ENCODE measurements at places on chromosomes 2 and 18.

DNA sequence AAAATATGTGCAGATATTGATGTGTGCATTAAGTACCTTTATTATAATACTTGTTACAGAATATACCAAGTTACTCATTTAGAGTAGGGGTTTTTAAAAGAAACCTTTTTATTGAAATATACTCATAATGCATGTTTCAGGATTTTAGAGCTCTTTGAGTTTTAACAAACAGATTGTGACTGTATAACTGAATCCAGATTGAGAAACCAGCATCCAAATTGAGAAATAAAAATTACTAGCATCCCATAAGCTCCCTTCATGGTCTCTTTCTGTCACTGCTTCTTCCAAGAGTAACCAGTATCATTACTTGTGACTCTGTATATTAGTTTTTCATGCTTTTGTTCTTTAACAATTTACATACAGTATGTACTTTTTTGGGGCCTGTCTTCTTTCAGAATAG lies 156.9 kb downstream of the UBR3 start:
- DNase-seq: no peak

- peak; percentile 92 for DNase-seq
These were observed 44.8 kb downstream of the ARL4C start for GRCh38 chr2:234451852-234452625.

- no peak for DNase-seq
These were observed 134.3 kb upstream of the PIEZO2 start for GRCh38 chr18:11283479-11284161.

- DNase-seq: no peak
These were observed 190.1 kb downstream of the PDE11A start for GRCh38 chr2:177882501-177882900.

DNA sequence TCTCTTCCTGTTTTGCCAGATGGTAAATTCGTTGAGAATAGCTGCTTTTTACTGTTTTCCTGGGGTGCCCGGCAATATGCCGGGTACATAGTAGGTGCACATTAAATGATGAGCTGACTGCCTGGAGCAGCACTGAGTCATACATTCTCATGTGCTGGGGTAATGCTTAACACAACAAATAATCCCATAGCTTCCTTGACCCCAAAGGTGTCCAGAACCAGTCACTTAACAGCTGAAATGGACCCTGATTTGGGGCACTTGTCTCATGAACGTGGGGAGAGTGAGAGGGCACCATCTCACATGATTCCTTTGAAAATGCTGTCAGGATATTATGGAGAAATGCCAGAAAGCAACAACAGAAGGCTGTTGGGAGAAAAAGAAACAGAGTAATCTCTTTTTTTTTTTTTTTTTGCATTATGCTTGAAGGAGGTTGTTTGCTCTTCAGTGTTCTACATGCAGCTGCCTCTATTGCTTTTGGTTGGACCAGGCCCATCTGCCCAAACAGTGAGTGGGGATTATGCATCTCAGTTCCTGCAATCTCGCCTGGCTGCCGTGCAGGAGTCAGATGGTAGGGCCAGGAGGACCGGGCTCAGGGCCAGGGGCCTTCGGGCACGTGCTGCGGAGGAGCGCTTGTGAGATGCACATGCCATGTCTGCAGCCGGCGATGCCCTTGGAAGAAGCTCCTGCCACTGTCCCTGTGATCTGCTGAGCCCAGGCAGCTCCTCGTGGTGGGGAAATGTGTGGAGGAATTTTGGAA lies 162.1 kb downstream of the SH3RF3 start:
- peak; percentile 10 for DNase-seq

- DNase-seq: peak; percentile 87
These were observed 114.8 kb downstream of the PLB1 start for GRCh38 chr2:28610583-28611201.

GRCh38 chr2:21467910-21468309 lies 344.1 kb downstream of the TDRD15 start:
- DNase-seq: no peak

DNA sequence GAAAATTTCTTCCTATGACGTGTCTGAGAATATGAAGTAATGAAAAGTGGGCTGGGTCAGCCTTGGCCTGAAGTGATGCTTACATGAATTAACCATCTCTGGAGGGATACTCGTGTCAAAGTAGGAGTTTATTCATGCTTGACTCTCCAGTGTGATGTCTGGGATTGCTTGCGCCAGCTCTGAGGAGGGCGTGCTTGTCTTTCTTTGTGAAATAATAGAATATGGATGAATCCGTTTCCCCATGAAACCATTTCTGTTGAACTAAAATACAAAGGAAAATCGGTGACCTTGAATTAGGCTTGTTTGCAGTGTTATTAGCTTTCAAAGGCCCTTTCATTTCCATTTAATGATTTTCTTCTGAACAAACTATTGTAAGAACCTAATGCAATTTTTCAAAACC lies 77.9 kb downstream of the EML6 start:
- no peak for DNase-seq

DNA sequence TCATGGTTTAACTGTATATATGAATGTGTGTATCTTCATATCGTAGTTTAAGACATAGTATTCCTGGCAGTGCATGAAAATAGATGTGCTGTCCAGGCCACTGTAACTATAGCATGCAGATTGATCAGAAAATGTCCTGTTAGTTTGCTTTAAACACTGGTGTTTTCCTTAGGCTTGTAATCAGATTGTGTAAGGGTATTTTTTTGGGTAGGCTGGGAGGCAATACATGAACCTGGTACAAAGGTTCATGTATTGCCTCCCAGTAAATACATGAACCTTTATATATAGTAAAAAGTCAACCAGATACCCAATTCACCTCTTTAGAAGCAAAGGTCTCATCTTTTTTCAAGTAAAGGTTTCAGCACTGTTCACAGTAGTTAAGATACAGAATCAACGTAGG lies 1.6 kb downstream of the COQ10B start:
- no peak for DNase-seq

GRCh38 chr18:11500153-11501122 lies 109.0 kb upstream of the SLC35G4 start:
- DNase-seq: peak; percentile 95

- peak; percentile 92 for DNase-seq
These were observed 2.3 kb downstream of the MYO1B start for GRCh38 chr2:191247381-191248057.

- no peak for DNase-seq
These were observed 39.0 kb upstream of the SNED1 start for GRCh38 chr2:240959214-240959940.

DNA sequence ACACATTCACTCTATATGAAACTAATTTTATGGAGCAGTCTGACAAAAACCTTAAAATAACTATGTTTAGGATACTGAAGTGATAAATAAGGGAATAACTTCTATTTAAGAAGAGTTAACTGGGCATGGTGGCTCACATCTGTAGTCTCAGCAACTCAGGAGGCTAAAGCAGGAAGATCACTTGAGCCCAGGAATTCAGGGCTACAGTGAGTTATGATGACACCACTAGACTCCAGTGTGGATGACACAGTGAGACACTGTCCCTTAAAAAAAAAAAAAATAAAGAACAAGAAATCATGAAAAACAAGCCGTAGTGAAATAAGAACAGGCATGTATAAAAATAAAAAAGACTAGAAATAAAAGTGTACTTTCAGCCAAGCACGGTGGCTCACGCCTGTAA lies 82.0 kb downstream of the THADA start:
- DNase-seq: no peak

DNA sequence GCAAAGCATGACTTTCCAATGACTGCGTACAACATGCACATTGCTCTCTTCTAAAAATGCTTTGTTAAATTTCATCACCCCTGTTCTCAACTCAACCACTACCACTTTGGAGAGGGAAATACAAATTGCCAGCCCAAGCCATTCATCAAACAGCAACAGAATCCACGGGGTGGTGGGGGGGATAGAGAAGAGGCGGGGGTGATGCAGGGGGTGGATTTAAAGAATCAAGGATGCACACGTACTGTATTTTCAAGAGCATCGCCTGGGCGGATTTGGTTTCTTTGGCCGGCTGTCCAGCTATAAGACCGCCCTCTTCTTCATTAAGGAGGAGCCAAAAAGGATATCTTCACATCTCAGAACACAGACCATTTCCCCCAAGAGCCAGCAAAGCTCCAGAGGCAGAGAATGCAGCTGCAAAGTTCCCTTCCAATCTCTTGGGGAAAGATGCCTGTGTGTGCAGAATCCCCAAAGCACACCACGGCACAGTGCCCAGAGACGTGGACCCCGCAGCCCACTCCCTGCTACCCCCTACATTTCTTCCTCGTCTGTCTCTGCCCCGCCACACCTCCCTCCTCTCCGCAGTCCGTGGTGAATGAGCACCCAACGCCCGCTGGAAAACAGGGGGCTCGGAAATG lies 977 bp downstream of the SLC8A1 start:
- DNase-seq: peak; percentile 88

DNA sequence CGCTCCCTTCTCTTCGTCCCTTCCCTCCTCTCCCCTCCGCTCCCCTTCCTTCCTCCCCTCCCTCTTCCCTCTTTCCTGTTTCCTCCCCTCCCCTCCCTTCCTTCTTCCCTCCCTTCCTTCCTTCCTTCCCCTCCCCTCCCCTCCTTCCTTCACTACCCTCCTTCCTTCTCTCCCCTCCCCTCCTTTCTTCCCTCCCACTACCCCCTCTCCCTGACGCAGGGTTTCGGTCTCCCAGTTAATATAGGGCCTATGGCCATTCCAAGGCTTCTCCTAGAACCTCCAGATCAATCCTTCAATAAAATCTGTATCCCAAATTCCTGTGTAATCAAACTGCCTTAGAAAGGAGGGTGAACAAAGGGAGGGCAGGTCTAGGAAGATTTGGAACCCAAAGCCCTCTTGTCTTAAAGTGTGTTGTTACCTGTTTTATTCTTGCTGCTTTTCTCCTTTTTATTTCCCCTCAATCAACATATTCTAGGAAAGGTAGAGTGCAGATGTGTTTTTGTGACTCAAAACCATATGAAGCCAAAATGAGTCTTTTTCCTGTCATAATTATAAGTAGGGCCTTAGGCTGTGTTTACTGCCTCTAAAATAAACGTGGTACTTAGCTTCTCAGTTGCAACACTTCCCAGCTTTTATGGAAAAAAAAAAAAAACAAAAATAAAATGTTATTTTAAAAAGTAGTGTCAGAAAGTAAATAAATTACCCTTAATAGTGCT lies 53.7 kb downstream of the GPD2 start:
- DNase-seq: no peak

DNA sequence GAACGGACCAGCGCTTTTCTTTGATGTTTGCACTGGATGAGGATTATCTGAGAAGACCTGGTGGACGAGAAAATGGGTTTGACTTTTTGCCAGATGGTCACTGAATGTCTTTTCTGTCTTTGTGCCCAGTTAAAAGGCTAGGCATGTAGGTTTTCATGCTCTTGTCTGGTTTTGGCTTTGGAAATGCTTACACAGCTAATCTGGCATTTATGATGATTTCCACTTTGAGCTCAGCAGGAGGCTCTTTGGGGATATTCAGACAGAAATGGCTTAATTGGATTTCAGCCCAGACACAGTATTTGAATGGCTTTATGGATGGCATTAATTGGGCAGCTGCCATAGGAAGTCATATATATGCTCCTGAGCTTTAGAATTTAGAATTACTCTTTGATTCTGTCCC lies 59.6 kb downstream of the NCK2 start:
- peak; percentile 50 for DNase-seq

GRCh38 chr2:33607905-33608304 lies 8.8 kb upstream of the FAM98A start:
- DNase-seq: no peak

DNA sequence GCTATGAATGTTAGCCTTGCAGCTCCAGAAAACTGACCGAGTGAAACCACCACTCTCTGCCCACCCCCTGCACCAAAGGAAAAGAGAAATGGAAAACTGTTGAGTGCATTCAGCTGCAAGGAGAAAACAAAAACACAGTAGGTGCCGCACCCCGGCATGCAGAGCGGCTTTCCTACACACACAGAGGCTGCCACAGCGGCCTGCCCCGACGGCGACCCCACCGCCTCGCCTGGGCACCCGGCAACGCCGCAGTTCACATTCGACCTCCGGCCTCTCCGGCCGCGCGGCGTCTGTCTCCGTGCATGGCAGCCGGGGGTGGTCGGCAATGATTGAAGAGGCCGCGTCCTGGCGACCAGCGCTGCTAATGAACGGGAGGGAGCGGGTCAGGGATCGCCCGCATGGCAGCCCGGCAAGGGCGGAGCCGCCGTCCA lies 417.1 kb upstream of the SALL3 start:
- DNase-seq: no peak

GRCh38 chr18:57965246-57965645 lies 78.8 kb upstream of the NEDD4L start:
- DNase-seq: no peak

DNA sequence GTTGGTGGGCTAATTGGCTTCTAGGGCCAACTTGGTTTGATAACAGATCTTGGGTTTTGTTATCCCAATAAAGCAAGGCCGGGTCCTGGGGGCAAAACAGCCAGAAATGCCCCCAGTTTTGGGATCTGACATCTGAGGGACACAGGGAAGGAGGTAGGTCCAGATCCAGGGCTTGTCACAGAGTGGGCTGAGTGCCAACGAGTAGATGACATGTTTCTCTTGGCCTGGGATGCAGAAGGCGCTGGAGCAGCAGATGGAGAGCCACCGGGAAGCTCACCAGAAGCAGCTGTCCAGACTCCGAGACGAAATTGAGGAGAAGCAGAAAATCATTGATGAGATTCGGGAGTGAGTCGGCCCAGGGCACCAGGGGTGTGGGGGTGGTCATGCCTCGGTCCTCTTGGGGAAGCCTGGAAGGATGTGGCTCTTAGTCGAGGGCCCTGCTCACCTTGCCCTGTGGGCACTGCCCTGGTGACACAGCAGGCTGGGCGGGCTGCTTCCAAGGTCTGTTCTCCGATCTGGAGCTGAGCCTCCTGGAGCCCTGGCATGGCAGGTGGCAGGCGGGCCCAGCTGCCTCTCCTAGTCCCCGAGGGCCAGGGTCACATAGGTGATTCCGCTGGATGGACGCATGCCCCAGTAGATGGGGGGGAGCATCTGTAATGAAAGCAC lies 40.2 kb upstream of the LYPD6B start:
- DNase-seq: no peak

- no peak for DNase-seq
These were observed 575 bp downstream of the TMEM150A start for GRCh38 chr2:85601771-85602475.

- peak; percentile 25 for DNase-seq
These were observed 60.4 kb upstream of the GAREM1 start for GRCh38 chr18:32530947-32531651.
